ENCODE measurements at places on chromosomes 6 and 20.

GRCh38 chr20:41342474-41343464 lies 2.1 kb downstream of the LPIN3 start:
- no peak for DNase-seq

DNA sequence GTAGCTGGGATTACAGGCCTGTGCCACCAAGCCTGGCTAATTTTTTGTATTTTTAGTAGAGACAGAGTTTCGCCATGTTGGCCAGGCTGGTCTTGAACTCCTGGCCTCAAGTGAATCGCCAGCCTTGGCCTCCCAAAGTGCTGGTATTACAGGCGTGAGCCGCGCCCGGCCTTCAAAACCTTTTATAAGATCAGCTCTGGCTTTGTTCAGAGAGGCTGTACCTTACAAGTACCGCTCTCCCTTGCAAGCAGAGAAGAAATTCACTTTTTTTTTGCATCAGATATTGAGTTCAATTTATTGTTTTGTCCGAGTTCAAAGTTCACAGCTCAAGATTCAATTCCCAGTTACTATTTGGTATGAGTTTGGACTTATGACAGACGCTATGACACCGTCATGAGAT lies 1.9 kb upstream of the DNAAF9 start:
- DNase-seq, result no peak

DNA sequence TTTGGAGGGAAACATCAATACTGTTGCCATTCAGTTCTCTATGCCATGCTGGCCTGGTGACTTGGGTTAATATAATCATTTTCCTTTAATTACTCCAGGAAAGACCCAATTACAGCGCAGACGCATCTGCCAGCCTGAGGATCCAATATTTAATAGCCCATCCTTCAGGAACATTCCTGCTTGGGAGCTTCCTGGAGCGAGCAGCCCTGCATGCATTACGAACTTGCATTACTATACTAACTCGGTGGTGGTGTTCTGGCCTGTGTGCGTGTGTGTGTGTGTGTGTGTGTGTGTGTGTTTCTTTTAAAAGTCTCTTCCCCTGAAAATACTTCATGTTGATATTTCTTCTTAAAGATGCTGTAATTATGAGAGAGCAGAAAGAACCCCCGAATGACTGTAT lies 26.5 kb downstream of the PMEPA1 start:
- DNase-seq, result no peak

GRCh38 chr20:53872561-53873229 lies 197.7 kb downstream of the BCAS1 start:
- no peak for DNase-seq

GRCh38 chr20:56574531-56575142 lies 41.6 kb downstream of the FAM209B start:
- DNase-seq, result no peak

- no peak for DNase-seq
Observed at GRCh38 chr20:17014756-17015366, 212.0 kb upstream of the PCSK2 start.

- no peak for DNase-seq
Observed at GRCh38 chr6:121800047-121800446, 364.6 kb downstream of the GJA1 start.

DNA sequence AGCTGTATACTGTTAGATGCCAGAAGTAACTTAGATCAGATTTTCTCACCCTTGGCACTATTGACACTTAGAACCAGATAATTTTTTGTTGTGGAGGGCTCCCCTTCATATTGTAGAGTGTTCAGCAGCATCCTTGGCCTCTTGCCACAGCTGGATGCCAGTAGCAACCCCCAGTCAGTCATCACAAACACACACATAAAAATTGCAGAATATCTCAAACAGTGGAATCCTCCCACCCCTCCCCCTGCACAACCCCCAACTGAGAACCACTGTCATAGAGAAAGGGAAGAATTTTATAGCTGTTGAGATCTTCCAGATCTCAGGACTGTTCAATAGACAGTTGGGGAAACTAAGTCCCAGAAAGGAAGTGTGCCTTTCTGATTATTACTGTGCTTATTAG lies 81.2 kb upstream of the VSTM2L start:
- DNase-seq, result no peak

GRCh38 chr6:41519305-41519744 lies 26.9 kb upstream of the FOXP4 start:
- no peak for DNase-seq

GRCh38 chr6:153959276-153959675 lies 79.8 kb upstream of the OPRM1 start:
- no peak for DNase-seq

GRCh38 chr6:147709396-147710272 lies 201.1 kb downstream of the SAMD5 start:
- no peak for DNase-seq

GRCh38 chr20:24701668-24702067 lies 232.2 kb downstream of the SYNDIG1 start:
- no peak for DNase-seq

- DNase-seq, result no peak
Observed at GRCh38 chr6:98828211-98828788, 6.1 kb upstream of the POU3F2 start.

- DNase-seq, result no peak
Observed at GRCh38 chr20:36823121-36823520, 49.6 kb upstream of the DSN1 start.

GRCh38 chr6:109056661-109057060 lies 38.0 kb downstream of the SESN1 start:
- DNase-seq, result no peak

GRCh38 chr6:124223611-124224345 lies 420.1 kb downstream of the NKAIN2 start:
- DNase-seq, result no peak

DNA sequence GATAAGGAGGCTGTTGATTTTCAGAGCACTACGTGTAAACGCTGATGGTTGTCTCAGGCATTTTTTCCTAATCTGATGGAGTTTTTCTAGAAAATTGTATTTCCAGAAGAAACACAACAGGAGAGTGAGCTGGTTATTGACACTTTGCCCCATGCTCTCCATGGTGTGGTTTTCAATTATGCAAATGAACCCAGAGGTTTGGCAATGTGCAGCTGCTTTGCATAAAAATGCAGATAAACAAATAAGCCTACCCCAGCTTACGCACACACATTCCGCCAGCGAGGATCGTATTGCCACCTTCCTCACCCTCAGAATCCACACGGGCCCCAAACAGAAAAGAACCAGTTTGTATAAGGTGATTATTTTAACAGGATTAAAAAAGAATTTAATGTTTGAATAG lies 45.1 kb upstream of the FRMD1 start:
- no peak for DNase-seq

DNA sequence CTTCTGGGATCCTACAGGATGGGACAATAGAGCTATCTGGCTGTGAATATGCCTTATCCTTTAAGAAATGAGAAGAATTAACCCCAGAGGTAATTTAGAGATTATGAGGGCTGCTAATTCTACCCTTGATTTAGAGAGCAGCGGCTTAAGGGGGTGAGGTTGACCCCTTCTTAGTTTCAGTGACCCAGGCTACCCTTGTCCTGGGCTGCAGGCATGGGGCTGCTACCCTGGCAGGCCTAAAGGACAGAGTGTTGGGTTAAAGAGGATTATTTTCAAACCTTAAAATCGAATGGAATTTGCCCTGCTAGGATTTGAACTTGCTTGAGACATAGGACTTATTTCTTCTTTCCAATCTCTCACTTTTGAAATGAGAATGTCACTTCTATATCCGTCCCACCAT lies 1343.4 kb downstream of the HACE1 start:
- DNase-seq, result no peak
